ENCODE measurements at places on chromosomes 3 and 15.

DNA sequence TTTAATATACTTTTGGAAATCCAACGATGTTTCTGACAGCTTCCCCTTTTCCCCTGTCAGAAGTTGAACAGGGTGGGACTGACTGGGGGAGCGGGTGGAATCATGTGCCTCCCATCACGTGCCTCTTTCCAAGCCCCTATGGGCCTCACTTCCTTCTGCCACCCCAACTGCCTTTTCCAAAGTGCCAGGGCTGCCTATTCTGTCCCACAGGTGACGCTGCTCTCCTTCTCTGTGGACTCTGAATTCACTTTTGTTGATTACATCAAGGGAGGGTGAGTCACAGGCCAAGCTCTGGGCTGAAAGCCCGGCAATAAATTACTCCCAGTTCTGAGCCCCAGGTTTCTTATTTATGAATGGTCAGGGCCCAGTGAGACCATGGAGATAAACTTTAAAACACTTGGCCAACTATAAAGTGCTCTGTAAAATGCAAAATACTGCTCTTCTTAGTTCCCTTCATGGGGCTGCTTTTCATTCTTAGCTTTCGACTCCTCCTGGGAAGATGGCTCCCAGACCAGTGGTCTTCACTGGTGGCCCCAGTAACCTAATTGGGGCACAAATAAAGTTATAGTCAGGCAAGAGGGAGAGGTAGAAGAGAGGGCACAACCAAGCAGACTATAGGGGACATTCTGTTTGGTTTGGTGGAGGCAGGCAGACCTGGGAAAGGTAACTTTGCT, 12.3 kb downstream of the CPNE9 start:
- DNase-seq, result no peak

DNA sequence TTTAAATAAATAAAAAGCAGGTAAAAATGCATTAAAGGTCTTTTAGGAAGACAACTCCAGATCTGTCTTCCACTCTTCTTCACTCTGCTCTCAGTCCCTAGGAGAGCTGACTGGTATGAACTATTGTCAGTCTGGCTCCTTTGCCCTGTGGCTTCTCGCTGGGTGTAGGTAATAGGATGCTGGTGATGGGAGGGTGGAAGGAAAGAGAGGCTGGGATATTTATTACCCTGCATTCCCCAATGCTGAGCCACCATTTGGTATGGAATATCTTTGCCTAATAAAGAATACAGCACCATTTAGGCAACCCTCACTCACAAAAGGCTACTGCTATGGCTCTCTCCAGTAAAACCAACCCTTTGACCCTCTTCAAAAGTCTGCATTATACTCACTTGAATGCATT, 326.9 kb downstream of the CNTN3 start:
- no peak for DNase-seq

DNA sequence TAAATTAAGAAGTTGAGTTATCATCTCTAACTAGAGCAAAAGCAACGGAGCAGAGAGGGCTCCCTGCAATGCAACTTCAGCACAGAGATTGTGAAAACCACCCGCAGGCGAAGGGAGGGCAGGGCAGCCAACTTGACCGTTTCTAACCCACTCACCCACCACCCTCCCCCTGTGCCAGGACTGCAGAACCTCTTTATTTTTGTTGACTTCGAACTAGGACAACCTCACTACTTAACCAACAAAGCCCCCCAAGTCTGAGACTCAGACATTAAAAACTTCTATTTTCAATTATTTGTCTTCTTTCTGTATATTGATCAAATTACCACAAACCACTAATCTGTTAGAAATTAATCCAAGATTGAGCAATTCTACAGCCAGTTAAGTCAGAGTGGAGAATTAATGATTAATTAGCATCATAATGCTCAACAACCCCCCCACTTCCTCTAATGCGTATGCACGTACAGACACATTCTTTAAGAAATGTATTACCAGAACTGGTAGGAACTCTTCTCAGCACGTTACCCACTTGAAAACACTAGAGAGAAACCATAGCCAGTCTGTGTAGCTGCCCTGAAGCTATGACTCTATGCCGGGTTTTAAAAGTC, 2.0 kb downstream of the MGLL start:
- DNase-seq, result no peak

- no peak for DNase-seq
These were observed 63.8 kb downstream of the KCNAB1 start for GRCh38 chr3:156184156-156184555.

DNA sequence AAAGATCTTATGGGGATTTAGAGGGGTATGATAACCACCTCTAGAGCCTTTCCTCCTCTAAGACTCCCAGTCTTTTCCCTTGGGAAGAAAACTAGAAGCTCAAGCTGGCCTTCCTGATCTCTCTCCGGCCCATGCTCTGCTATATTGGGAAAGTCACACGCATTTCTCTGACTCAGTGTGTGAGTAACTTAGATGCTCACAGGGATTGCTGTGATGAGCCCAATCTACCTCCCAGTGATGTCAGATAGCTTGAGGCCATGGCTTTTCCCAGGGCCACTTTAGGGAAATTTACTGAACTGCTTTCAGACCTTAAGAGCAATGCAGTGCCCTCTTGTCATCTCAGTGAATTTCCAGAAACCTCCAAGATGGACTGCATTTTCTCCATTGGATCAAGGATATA, 8.6 kb upstream of the ST8SIA2 start:
- DNase-seq, result no peak

GRCh38 chr3:113557374-113557773, 25.0 kb downstream of the SIDT1 start:
- DNase-seq, result no peak

DNA sequence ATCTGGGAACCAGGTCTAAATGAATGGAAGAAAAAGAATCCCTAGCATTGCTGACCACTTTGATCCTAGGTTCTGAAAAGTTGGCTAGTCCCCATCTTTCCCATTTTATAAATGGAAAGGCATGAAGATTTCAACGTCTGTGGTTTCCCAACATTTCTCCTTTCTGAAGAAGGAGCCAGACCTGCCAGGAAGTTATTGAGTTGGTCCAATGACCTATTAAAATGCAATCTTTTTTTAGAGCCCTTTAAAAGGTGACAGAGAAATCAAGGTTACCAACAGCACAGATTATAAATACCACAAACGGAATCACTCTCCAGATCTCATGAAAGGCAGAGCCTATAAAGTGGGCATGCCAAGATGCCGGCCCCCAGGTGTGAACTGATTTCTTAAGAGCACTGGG, 505.6 kb upstream of the THBS1 start:
- no peak for DNase-seq

- DNase-seq, result no peak
These were observed 48.3 kb upstream of the ACP3 start for GRCh38 chr3:132268956-132269355.

GRCh38 chr3:42503957-42504333, 1.5 kb downstream of the VIPR1 start:
- no peak for DNase-seq

- DNase-seq, result no peak
These were observed 192.0 kb downstream of the ATP10A start for GRCh38 chr15:25671132-25671531.

GRCh38 chr3:59563966-59564365, 514.1 kb upstream of the CFAP20DC start:
- DNase-seq, result no peak

DNA sequence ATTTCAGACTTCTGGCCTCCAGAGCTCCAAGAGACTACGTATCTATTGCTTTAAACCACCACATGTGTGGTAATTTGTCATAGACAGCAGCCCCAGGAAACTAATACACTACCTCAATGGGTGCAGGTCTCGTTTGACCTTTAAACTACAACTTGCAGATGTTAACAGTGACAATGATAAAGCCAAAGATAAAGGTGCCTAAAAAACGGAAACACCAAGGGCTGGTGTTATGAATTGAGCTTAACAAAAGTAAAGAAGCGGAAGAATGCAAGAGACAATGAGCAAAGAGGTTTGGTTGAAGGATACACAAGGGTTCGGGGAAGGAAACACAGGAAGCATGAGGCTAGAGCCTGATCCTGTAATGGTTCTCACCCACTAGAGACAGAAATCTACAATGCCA, 50.8 kb downstream of the RFTN1 start:
- no peak for DNase-seq

- no peak for DNase-seq
These were observed 74.8 kb downstream of the RPL39L start for GRCh38 chr3:187064210-187065115.

DNA sequence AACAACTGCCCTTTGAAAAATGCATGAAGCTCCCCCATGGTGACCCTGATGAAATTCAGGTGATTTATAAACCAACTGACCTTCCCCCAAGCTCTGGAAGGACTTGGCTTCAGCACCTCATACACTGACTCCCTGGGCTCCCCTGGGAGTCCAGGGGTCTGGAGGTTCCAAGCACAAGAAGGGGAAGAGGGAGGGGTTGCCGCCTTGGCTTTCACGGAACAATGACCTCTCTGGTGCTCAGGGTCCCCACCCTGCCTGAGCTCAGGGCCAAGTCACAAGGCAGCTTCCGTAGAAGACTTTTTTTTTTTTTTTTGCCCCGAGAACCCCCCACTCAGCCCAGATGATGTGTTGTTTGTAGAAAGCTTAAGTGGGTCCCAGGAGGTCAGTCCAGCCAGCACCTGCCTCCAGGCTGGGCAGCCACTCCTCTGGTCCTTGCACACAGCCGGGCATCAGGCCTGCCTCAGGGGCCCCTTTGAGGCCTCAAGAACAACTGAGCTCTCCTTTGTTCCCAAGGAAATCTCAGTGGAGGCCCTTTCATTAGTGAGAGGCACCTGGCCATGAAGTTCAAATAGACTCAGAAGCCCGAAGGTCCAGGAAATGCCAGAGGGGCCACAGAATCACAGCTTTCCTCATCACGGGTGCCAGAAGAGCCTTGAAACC, 14.0 kb upstream of the ALAS1 start:
- DNase-seq, result no peak

GRCh38 chr15:47484059-47484458, 233.2 kb upstream of the SEMA6D start:
- DNase-seq, result no peak

DNA sequence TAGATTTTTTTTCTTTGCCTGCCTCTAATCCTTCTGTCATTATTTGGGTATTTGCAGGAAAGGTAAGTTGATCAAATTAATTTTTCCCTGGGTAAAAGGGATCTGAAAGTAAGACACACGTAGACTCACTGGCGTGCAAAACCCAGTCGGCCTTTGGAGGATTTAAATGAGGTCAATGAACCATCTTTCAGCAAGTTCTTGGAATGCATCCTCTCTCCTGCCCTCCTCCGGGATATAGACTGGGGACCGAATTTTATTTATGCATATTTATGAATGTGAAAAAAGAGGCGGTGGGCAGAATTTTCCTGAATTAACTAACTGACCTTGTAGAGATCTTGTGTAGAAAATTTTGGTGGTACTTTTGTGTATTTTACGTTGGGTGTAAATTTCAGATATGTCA, 2.2 kb downstream of the CADM2 start:
- DNase-seq, result no peak

DNA sequence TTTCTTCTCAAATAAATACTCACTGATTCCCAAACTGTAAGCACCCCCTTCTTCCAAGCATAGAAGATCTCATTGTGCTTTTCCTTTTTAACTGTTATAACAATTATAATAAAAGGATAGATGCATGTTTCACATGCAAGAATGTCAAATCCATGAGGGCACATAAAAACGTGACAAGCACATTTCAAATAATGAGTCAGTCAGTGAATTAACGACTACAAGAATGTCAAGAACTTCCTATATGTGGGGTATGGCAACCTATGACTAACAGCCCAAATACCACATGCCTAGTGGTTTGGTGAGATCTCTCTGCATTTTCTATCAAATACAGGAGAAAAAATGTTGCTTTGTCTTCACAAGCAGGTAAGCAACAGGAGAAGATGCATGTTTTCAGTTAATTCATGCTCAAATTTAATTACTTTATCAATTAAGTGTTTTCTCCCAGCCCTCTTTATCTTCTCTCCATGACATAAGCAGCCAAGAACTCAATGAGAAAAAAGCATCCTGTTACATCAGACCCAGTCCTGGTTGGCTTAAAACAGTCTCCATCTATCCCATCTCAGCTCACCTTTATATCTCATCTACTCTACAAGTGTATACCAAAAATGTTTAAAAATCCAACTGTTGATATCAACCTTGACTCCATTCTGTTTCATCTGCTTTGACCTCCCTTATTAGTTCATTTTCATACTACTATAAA, 181.5 kb upstream of the LMCD1 start:
- no peak for DNase-seq

- no peak for DNase-seq
These were observed 26.6 kb downstream of the CGGBP1 start for GRCh38 chr3:88032245-88032644.

- DNase-seq, result no peak
These were observed 265.3 kb downstream of the ERC2 start for GRCh38 chr3:56202997-56203396.

DNA sequence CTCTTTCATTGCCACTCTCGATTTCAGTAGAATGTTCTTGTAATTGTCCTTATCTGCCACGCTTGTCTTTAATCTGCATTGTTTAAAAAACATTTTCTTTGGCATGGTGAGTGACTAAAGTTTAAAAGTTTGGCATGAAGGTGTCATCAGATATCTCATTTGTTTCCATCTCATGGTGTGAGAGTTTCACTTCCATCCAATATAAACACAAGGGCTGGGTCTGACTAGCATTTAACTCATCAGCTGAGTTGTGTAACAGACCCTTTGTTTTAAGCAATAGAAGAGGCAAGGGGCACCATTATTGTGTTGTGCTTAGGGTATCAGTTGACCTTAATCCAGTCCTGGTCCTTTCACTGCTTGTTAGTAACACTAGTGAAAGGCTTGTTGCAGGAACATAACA, 49.9 kb upstream of the IL12A start:
- DNase-seq, result no peak

GRCh38 chr3:44058022-44058867, 183.4 kb upstream of the TOPAZ1 start:
- peak; percentile 8 for DNase-seq

- DNase-seq, result no peak
These were observed 121.8 kb downstream of the ZNF609 start for GRCh38 chr15:64582202-64582601.

GRCh38 chr3:113912552-113913236, 35.1 kb upstream of the ZDHHC23 start:
- DNase-seq, result no peak

DNA sequence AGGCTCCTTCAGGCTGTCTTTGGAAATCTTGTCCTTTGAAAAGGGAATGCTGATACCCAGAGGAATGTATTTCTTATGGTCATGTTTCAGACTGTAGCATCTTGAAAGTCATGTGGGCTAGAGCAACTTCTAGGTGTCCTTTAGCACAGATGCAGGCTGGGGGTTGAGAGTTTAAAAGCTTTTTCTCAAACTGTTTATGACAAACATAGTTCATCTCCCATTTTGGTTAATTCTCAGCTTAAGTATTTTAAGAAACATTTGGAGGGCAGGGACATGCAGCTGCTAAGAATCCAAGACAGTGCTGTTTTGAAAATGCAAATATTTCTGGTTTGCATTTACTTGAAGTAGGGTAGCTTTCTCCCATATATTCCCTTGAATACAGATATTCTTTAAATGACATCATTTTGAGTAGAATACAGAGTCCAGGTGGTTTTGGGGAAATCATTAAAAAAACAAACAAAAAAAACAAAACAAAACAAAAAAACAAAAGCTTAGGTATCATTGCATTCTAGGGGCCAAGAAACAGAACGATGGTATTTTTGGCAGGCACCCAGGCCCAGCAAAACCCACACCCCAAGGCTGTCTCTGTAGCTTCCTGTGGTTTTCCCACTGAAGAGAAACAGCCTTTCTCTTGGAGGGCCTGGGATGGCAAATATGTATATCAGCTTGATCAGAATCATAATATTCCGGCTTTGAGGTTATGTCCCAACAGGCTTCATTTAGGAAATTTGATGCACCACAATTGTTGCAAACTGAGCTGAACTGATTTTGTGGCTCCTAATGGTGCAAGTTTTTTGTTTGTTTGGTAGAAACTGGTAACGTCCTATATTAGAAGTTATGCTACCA, 120.0 kb downstream of the ATG7 start:
- DNase-seq, result no peak

Measured in stimulated activated CD4-positive, alpha-beta T cell treated with anti-CD3 and anti-CD28 coated beads, TNF-alpha, amount 100 ng/mL, for 4 hours (primary cell).